Posterior vena cava (tissue), 2 donors: ENCODE measurements at places on chromosomes 16 and 17.

- DNase-seq = no peak
These were observed 210.5 kb upstream of the C16orf82 start for GRCh38 chr16:26856271-26856670.

GRCh38 chr17:82439194-82439828 is 11.2 kb downstream of the CYBC1 start:
- DNase-seq = no peak

DNA sequence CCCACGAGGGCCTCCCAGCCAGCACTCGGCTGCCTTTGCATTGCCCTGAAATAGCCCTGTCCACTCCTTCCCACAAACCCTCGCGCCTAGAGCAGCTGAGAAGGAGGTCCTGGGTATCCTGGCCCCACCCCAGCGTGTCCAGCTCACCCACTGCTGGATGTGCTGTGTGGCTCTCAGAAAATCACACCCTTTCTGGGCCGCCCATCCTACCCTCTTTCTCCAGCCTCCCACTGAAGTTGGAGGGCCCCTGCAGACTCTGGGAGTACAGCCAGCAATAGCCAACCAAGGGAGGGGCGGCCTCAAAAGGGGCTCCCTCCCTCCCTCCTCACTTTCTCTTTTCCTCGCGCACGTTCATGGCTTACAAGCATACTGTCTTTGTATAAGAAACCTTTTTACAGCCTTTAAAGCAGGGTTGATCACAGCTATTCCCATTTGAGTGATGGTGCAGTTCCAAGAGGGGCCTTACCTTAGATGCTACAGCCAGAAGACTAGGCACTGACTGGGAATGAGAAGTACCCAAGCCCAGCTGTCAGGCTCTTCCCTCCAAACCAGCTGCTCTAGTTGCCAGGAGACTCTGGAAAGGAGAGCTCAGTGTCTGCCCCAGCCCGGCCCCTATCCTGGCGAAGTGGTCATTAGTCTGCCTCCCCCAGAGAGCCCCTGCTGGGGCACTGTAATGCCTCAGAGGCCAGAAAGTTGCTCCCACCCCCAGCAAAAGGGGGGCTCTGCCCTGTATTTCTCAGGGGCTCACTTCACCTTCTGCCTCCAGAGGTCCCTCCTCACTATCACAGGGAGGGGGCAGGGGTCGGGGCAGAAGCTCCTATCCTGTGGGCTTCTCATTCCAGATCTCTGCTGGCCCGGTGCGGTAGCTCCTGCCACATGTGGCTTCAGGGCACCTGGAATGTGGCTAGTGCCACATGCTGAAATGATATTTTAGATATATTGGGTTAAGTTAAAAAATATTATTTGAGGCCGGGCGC is 38.1 kb downstream of the DCAKD start:
- no peak for DNase-seq

DNA sequence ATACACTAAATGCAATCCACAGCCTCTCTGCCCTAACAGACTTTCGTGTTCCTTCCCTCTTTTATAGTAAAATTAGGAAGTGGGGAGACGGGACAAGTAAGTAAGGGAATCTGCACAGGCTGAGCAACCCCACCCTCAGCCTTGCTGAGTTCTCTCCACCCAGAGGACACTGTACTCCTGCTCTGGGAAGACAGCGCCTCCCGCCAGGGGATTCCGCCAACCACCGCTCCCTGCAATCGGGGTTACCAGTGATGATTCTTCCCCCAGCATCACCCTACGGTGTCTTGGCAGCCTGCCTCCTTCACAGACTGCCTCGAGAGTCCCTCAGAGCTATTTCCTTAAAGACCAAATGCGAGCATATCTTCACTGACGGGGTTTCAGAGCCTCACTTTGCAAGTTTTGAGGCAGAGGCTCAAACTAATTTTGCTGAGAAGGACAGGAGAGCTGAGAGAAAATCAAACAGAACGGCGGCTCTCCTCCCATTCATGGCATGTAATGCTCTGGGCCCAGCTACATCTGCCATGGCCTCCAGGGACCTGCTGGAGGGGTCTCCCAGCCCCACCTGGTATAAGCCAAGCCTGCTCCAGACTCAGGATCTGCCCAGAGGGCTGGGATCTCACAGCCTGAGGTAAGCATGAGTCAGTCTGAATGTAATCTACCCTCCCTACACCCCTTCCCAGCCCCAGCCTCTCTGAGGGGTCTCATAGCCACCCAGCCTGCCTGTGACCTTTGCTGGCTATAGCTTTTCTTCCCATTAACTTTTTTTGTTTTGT is 22.7 kb upstream of the ASGR2 start:
- peak; percentile 82 for DNase-seq

- no peak for DNase-seq
These were observed 495.9 kb upstream of the RBFOX1 start for GRCh38 chr16:6836766-6837165.

DNA sequence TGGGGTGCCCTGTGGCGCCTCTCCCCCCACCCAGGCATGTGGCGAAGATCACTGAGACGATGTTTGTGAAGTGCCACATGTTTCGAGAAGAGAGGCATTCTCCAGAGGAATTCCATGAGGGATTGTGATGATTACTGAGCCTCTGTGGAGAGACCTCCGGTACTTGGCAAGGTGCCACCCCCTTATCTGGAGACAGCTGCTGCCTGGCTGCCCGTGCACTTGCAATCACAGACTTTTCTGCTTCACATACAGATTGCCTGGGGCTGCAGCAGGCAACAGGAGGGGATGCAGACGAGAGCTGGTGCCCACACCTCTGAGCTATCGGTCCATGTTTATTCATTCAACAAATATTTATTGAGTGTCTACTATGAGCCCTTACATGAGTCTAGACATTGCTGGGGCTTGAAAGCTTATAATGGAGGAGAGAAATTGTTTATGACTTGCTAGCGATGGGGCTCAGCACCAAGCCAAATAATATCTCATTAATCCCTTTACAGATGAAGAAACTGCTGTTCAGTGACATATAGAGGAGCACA is 317.2 kb upstream of the ZFHX3 start:
- DNase-seq = no peak

- peak; percentile 89 for DNase-seq
These were observed 74.0 kb downstream of the CMC2 start for GRCh38 chr16:80932708-80933095.

GRCh38 chr17:73341350-73342049 is 29.7 kb upstream of the CDC42EP4 start:
- no peak for DNase-seq

DNA sequence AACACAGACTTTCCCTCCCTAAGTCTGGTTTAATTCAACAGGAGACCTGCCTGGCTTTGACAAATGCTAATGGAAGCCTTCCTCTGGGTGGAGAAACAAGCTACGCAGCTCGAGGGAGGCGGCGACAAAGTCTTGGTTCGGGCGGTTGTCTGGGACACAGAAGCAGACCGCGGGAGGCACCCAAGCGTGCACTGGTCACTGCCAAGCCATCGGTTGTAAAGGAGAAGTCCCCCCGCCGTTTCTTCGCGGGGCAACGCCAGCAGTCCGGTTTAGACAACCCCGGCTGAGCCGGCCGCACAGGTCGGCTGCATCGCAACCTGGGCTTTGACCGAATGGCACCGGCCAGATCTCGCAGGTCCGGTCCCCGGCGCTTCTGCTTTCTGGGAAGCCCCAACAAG is 586 bp downstream of the GLYR1 start:
- peak; percentile 89 for DNase-seq

DNA sequence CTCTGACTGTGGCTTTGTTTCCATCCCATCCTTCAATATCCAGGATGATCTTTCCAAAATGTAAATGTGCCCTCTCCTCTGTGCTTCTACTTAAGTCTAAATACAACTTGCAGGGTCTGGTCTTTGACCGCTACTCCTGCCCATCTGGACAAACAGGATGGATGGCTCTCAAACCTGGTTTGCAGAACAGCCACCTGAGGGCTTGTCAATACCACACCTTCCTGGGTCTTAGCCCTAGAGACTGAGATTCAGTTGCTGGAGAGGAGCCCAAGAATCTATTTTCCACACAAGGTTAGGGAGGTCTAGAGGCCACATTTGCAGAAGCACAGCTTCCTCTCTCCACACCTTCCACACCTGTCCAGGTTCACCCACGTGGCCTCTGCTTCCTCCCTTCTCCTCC is 1.9 kb upstream of the GRB7 start:
- no peak for DNase-seq

DNA sequence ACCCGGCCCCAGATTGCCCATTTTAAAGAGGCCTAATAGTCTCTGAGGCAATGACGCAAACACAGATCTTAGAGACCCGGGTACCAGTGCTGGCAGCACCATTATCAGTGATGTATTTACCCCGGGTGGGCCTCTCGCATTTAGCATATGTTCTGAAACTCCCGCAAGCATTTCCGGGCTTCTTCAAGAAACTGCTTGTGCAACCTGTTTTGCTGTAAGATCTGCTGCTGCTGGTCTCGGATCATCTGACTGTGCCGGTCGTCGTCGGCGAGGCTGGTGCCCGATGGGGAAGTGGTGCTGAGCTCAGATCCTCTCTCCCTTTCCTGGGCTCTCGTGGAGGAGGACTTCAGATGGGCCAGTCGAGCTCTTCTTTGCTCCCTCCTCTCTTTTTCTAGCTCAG is 12.5 kb downstream of the CEP295NL start:
- DNase-seq = peak; percentile 92

GRCh38 chr16:86431540-86431939 is 78.8 kb upstream of the FOXF1 start:
- DNase-seq = no peak

DNA sequence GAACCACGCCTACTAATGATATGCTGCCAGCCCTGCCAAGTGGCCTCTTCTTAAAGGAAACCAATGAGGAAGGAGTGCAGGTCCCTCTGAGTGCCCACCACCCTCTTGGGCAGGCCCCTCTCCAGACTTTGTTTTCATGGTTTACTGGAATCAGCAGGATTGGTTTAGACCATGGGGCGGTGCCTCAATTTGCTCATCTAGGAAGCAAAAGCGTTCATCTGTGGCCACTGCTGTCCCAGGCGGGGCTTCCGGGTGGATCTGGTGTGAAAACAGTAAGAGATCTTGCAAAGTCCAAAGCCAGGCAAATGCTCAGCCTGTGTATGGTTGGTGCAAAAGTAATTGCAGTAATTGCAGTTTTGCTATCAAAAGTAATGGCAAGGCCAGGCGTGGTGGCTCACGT is 71.3 kb downstream of the AMFR start:
- DNase-seq = no peak

- DNase-seq = peak; percentile 19
These were observed 10.1 kb upstream of the STAC2 start for GRCh38 chr17:39235555-39236449.

DNA sequence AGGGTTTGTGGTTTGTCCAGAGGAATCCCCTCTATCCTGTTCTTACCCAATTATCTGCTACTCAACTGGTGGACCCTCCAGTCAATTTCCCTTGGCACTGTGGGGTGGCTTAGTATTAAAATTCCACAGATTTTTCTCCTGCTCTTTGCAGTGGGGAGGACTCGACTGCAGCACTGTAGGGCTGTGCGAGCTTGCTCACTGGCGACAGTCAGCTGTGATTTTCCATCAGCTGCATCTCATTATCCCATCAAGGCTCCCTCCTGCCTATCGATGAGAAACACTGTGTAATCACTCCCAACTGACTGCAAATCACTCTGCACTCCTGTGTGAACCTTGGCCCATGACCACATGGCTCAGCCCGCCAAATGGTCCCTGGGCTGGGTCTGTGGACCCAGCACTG is 90.5 kb upstream of the MAF start:
- no peak for DNase-seq

DNA sequence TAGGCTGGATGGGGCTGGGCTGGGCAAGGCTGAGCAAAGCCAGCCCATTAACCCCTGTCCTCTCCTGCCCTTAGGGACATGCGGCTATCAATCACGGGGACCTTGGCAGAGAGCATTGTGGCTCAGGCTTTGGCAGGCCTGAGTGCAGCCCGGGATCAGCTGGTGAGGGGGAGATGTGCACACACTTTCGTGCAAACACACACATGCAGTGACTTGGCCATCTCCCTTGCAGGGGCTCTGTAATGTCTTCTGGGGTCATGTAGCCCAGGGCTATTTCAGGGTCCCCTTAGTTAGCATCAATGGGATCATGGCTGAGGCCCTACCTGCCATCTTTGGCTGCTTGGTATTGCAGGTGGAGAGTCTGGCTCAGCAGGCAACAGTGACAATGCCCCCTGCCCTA is 6.9 kb downstream of the CARMIL2 start:
- no peak for DNase-seq

GRCh38 chr17:33519692-33520091 is 226.6 kb upstream of the ASIC2 start:
- no peak for DNase-seq

- DNase-seq = no peak
These were observed 621 bp downstream of the CEP95 start for GRCh38 chr17:64507413-64507782.

DNA sequence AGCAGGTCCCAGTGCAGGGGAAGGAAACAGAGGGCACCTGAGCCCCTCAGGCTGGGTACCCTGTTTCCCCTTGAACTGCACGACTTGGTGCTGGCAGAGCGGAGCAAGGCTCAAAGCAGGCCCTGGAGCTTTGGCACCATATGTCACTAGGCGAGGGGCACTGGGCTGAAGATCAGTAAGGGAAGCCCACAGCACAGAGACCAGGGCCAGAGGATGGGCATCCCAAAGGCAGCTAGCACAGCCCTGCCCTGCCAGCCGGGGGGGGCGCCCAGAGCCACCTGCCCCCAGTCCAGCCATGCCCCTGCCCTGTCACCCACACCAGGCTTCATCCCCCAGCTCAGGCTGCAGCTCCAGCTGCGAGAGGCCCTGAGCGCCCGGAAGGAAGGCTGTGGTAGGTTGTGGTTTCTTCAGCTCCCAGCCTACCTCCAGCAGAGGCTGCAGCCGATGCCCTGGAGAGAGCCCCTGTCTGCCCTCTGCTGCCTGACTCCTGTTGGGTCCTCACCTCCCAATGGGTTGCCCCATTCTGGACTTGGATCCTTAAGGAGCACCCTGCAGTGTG is 10.9 kb downstream of the NHERF1 start:
- DNase-seq = no peak

- DNase-seq = no peak
These were observed 82.2 kb downstream of the AXIN2 start for GRCh38 chr17:65479282-65479681.

DNA sequence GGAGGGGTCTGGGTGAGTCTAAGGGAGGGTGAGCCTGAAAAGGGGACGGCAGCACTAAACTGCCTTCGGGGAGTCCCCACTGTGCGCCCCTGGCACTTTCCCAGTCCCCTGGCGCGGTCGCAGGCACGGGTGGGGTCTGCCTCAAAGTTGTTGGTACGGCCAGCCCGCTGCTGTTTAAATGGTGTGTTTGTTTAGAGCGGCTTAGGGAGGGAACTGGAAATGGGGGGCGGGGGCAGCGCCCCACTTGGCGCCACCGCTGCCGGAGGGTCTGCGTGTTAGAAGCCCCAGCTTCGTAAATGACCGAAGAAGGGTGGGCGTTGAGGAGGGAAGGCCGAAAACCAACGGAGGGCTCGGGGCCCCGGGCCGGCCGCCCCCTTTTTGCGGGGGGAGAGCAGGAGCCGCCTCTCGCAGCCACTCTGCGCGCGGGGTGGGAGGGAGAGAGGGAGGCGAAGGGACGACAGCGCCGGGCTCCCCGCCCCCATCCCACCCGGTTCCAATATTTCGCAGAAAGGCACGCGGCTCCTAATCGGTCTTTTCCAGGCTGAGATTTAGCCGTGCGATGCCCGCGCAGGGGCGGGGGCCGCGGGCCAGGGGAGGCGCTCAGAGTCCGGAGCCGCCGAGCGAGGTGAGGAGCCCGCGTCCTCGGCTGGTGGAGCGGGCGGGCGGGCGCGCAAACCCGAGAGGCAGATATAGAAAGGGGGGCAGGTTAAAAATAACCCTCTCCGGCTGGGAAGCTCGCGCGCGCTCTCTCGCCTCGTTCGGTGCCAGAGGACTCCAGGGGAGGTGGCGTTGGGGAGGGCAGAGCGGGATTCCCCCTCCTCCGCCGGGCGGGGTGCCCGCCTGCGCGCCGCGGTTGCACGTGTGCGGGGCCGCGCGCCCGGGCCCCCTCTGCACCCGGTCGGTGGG is 54.9 kb downstream of the SREBF1 start:
- DNase-seq = peak; percentile 90

- no peak for DNase-seq
These were observed 222.7 kb upstream of the CIBAR2 start for GRCh38 chr16:85334718-85335583.
